ENCODE measurements at places on chromosomes 1 and 21. TPM values are rescaled to one million over a fixed set of nuclear protein-coding genes. Genes with fewer than 3 reads are reported as not detected.

Gene C1orf87
- total RNA-seq: not detected

Gene CACNA1E
- not detected for total RNA-seq

Gene RHEX
- total RNA-seq: not detected

Gene IL20
- total RNA-seq: not detected

Gene DDAH1
- total RNA-seq: not detected

Gene ASH1L
- total RNA-seq: 34.0 TPM

Measured in activated CD8-positive, alpha-beta memory T cell treated with anti-CD3 and anti-CD28 coated beads, Interleukin-2, amount 10 ng/mL, durations not matched to agents 7 days and 5 days (primary cell).